Cardiac ventricle fibroblast (primary cell): ENCODE measurements at places on chromosomes 2 and 18. TPM values are rescaled to one million over a fixed set of nuclear protein-coding genes. Genes with fewer than 3 reads are reported as not detected.

Gene NT5DC4
- 0.12 TPM in 1 of 2 replicates, not detected in the other for total RNA-seq

Gene TXNDC2
- total RNA-seq: 0.19 TPM in 1 of 2 replicates, not detected in the other

Gene BIRC6
- total RNA-seq: 64.9 and 69.4 TPM in 2 replicates

Gene MBOAT2
- 4.6 and 8.1 TPM in 2 replicates for total RNA-seq

Gene ABCG8
- total RNA-seq: not detected in 2 replicates

Gene ACYP2
- 10.0 and 11.3 TPM in 2 replicates for total RNA-seq

Gene GLI2
- total RNA-seq: 4.6 and 5.2 TPM in 2 replicates

Gene CSRNP3
- total RNA-seq: 0.81 and 2.7 TPM in 2 replicates

Gene CPS1
- total RNA-seq: 9.1 and 10.2 TPM in 2 replicates

Gene NEU2
- not detected in 2 replicates for total RNA-seq

Gene CD28
- not detected in 2 replicates for total RNA-seq

Gene CHPF
- 235 and 243 TPM in 2 replicates for total RNA-seq

Gene KIAA2012
- 0.15 TPM in 1 of 2 replicates, not detected in the other for total RNA-seq

Gene ANKRD30B
- not detected in 2 replicates for total RNA-seq

Gene GALR1
- total RNA-seq: under 0.01 TPM in 1 of 2 replicates, not detected in the other

Gene SERPINB3
- not detected in 2 replicates for total RNA-seq

Gene RTP5
- total RNA-seq: not detected in 2 replicates

Gene FLACC1
- total RNA-seq: 1.0 and 2.0 TPM in 2 replicates

Gene ACADL
- total RNA-seq: not detected in 2 replicates

Gene FARP2
- 21.2 and 24.0 TPM in 2 replicates for total RNA-seq

Gene MAP2
- total RNA-seq: 5.8 and 6.0 TPM in 2 replicates

Gene IMMT
- total RNA-seq: 41.2 and 43.5 TPM in 2 replicates

Gene RSAD2
- 1.00 and 1.1 TPM in 2 replicates for total RNA-seq

Gene GALNT3
- total RNA-seq: 0.20 and 0.69 TPM in 2 replicates

Gene C2orf78
- total RNA-seq: not detected in 2 replicates

Gene CCBE1
- 11.7 and 18.4 TPM in 2 replicates for total RNA-seq

Gene CLEC4F
- total RNA-seq: not detected in 2 replicates

Gene RAB27B
- total RNA-seq: 1.1 and 1.5 TPM in 2 replicates

Gene MALL
- total RNA-seq: 38.4 and 41.5 TPM in 2 replicates

Gene TNFAIP6
- total RNA-seq: 19.3 and 29.5 TPM in 2 replicates

Gene LCT
- not detected in 2 replicates for total RNA-seq

Gene ALKAL2
- total RNA-seq: not detected in 2 replicates

Gene ANKAR
- total RNA-seq: 1.4 and 5.7 TPM in 2 replicates

Gene SULT1C4
- not detected in 2 replicates for total RNA-seq

Gene SMAD4
- total RNA-seq: 46.2 and 78.0 TPM in 2 replicates

Gene CYP26B1
- total RNA-seq: 11.0 and 12.7 TPM in 2 replicates

Gene TMEM37
- 1.6 and 2.9 TPM in 2 replicates for total RNA-seq

Gene GYPC
- total RNA-seq: 37.0 and 53.5 TPM in 2 replicates

Gene FZD7
- 24.4 TPM in 2 replicates for total RNA-seq

Gene LTBP1
- 104 and 114 TPM in 2 replicates for total RNA-seq

Gene GPR45
- total RNA-seq: not detected in 2 replicates
